ENCODE measurements at places on chromosomes 6 and 20.

GRCh38 chr6:132933090-132933489, 118.7 kb downstream of the RPS12 start:
- DNase-seq: no peak

- DNase-seq: no peak
Observed at GRCh38 chr6:38198219-38198618, 378.7 kb downstream of the ZFAND3 start.

DNA sequence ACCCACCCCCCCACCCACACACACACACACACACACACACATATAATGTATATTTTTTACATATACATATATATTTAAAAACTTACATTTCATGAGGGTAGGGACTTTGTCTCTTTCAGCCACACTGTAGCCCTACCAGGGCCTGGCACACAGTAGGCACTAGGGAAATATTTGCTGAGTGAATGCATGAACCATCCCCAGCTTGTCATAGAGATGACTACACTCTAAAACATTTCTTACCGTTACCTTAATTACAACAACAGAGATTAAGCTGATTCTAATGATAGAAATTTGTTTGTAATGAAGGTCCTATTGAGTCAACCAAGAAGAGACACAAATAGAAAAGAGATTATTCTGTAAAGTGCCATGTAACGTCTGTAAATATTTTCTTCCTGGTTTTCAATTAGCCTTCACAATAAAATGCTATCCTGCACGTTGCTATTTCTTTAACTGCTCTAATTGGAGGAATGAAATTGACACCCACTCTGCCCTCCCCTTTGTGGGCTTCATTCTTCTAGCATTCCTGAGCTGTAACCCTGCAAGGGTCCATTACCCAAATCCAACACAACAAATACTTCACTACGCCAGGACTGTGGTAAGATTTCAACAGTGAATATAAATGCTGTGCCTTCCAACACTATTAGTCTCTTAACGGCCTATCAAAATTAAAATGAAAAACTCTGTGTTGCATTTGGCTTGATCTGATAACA, 30.8 kb downstream of the SIM1 start:
- DNase-seq: no peak

DNA sequence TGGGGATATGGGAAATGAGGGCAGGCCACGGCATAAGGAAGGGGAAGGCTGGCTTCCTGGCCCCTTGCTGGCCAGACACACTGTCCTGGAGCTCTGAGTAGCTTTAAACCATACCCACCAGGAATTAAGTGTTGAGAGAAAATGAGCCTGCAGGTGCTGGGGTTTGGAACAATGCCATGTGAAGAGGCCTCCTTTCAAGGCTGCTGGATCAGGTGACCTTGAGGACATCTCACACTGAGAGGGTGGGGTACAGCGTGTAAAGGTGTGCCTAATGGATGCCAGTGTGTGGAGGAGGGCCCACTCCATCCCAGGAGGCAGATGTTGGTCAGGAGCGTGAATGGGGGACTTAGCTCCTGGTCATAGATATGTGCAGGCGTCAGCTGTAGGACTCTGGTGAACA, 74.8 kb upstream of the MLN start:
- no peak for DNase-seq

DNA sequence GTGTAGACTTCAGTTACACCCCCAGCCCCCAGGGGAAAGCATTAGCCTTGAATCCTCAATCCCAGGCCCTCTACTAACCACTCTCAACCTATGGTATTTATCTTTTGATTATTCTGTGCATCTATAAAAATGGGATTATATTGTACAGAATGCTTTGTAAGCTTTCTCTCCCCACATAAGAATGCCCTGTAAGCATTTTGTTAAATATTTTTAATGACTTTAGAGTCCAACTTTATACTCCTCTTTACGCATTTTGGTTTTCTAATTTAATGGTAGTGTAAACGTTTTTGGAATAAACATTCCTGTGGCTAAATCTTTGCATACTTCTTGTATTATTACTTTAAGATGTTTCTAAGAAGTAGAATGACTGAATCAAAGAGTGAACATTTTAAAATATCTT, 35.4 kb downstream of the FBXO9 start:
- DNase-seq: no peak

GRCh38 chr6:699319-699718, 6.4 kb upstream of the EXOC2 start:
- no peak for DNase-seq

DNA sequence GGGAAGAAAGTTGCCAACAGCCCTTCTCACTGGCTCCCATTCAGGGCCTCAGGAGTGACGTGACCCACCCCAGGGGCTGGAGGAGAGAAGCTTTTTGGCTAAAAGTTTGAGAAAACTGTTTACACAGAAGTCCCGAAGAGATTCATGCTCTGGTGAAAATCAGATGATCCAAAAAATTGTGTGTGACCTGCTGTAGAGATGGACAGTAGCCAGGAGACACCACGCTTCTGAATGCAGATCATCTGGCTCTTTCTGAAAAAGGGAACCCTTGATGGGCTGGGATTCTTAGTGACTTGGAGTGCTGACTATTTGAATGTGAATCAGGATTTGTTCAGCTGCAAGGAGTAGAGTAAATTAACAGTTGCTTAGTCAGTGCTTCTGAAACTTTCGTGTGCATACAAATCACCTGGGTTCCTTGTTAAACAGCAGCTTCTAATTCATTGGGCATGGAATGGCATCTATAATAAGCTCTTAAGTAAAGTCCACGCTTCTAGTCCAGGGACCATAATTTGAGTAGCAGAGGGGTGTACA, 265.1 kb downstream of the PREX1 start:
- no peak for DNase-seq

- DNase-seq: no peak
Observed at GRCh38 chr6:124753562-124754105, 208.6 kb upstream of the RNF217 start.

GRCh38 chr20:62766716-62767115, 29.6 kb upstream of the MRGBP start:
- no peak for DNase-seq

- DNase-seq: no peak
Observed at GRCh38 chr6:137489046-137490005, 4.9 kb downstream of the OLIG3 start.

GRCh38 chr20:12053353-12053752, 135.7 kb downstream of the BTBD3 start:
- no peak for DNase-seq

DNA sequence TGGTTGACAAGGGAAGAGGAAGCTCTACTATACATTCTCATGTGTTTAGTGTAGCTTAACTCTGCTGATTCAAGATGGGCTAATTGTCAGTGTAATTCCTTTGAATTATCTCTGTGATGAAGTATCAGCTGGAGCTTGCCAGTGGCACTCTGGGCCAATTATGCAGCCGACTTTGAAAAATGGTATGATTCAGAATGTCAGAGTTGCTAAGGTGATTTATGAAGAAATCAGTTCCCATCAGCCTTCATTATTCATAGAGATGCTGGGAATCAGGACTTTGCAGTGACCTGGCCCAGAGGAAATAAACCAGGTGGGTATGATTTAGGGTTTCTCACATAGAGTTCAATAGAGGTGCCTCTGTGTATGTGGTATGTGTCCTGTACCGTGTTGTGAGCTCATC, 33.4 kb downstream of the KCNS1 start:
- DNase-seq: no peak

GRCh38 chr6:153588330-153588729, 450.7 kb upstream of the OPRM1 start:
- DNase-seq: no peak

GRCh38 chr6:121885399-121886152, 450.1 kb downstream of the GJA1 start:
- DNase-seq: no peak

DNA sequence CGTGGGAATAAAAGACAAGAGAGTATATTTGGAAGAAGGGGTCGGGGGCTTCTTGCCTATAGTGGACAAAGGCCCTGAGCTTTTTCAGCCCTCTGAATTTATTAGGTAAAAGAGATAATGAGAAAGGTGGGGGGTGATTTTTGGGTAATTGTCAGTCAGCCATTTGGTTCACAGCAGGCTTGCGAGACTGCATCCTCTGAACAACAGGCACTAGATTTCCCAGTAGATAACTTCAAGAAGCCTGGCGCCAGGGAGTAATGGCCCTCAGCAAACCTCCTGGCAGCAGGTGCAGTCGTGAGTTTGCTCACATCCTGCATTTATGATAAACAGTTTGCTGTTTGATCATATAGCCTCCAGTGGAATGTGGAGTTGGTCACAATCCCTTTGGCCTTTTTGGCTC, 609.0 kb downstream of the DHX35 start:
- DNase-seq: no peak

DNA sequence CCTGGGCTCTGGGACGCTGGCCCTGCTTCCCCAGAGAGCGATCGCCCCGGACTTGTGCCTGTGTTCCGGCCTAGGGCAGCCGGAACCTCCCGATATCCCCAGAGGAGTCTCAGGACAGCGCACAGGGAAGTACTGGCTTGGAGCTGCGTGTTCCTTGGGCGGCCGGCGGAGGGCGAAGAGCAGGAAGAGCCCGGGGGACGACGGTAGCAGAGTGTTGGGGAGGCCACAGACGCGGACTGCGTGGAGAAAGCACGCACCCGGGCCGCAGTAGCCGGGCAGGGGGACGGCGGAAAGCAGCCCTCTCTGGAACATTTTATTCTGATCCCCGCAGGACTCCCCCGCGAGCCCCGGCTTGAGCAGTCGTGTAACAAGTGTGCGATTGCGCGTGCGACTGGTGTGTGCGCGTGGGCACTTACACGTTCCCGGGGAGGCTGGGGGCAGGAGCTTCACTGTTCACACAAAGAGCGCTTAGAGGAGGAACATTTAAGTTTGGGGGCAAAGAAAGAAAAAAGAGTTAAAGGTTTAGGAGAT, 36.1 kb downstream of the NCR2 start:
- no peak for DNase-seq

DNA sequence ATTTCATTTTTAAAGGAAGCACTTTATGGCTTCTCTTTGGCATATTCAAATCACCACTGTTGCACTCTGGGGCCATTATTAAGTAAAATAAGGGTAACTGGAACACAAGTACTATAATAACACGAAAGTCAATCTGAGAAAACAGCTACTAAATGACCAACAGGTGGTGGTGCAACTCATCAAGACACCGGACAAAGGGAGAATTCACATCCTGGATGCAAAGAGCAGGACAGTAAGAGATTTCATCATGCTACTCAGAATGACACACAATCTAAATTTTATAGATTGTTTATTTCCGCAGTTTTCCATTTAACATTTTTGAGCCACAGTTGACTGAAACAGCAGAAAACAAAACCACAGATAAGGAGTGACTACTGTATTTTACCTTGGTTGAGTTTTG, 27.6 kb upstream of the LY86 start:
- no peak for DNase-seq

- no peak for DNase-seq
Observed at GRCh38 chr6:28871335-28872156, 52.2 kb downstream of the TRIM27 start.

GRCh38 chr6:130018744-130019325, 454 bp downstream of the L3MBTL3 start:
- no peak for DNase-seq

- DNase-seq: no peak
Observed at GRCh38 chr6:135796643-135797305, 54.7 kb upstream of the PDE7B start.
